Activated CD8-positive, alpha-beta memory T cell treated with anti-CD3 and anti-CD28 coated beads, Interleukin-2, amount 50 U/mL, for 4 hours (primary cell): ENCODE measurements at places on chromosomes 12 and 14.

DNA sequence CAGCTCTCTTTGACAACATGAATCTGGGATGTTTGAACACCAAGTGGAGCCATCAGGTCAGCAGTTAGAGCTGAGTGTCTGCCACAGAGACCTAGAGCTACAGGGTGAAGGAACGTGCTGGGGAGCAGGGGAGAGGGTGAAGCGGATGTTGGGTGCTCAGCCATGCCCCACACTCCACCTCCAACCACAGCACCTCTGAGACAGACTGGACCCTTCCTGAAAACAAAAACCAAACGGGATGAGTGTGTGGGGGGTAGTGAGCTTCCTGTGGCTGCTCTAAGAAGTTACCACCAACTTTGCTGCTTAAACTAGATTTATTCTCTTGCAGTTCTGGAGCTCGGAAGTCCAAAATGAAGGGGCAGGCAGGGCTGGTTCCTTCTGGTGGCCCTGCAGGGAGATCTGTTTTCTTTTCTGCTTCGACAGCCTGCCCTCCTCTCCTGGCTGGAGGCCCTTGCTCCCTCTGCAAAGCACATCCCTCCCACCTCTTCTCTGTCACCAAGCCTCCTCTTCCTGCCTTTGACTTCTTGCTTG is 5.6 kb upstream of the GOLGA3 start:
- DNase-seq, result no peak

GRCh38 chr14:94081386-94081820 is 293 bp downstream of the IFI27L1 start:
- DNase-seq, result no peak

DNA sequence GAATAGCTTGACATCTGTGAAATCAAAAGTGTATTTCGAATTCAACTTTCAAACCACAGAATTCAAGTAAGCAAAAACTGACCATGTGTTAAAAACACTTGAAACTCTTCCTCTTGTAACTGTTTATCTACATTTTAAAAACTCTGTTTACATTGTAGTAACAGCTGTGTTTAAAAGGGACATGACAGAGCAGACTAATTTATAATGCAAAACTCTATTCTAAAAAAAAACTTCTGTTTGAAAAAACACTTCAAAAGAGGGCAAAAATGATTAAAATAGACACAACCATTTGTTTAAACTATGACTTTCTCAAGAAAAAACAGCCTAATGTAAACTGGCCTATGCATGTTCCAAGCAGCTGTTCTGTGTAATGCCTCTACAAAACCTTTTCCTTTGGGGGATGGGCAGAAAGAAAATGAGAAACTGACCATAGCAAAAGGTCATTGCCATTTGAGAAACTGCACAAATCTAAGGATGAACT is 149.1 kb upstream of the HMGA2 start:
- no peak for DNase-seq

GRCh38 chr14:99860219-99860618 is 67.0 kb downstream of the EML1 start:
- DNase-seq, result no peak

DNA sequence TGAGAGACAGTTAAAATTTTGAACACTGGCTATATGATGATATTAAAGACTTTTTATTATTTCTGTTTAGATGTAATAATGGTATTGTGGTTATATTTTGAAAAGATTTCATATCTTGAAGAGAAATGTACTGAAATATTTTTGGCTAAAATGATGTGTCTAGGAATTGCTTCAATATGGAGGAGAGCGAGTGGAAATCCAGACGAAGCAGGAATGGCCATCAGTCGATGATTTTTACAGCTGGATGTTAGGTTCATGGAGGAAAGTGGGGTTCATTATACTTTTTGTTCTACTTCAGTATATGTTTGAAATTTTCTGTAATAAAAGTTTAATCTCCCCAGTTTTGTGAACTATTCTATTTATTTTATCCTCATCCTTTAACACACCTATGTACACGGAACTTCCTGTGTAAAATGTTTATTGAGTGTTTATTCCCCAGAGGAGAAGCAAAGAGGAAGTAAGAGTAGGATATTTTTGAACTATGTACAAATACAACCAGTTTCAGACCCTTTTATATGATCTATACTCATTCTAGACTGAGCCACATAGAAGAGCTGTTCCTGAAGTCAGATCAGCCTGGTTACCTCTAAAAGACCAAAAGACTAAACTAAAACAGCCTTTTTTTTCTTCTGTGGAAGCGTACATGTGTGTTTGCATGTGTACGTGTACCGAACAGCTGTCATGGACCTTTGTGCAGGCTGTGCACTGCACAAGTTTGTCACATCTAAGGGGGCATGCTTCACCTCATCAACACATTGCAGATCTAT is 211.0 kb upstream of the NUDT4 start:
- no peak for DNase-seq
